ENCODE measurements at places on chromosomes 4 and X.

GRCh38 chr4:57053508-57053907 is 56.7 kb downstream of the IGFBP7 start:
- no peak for DNase-seq

DNA sequence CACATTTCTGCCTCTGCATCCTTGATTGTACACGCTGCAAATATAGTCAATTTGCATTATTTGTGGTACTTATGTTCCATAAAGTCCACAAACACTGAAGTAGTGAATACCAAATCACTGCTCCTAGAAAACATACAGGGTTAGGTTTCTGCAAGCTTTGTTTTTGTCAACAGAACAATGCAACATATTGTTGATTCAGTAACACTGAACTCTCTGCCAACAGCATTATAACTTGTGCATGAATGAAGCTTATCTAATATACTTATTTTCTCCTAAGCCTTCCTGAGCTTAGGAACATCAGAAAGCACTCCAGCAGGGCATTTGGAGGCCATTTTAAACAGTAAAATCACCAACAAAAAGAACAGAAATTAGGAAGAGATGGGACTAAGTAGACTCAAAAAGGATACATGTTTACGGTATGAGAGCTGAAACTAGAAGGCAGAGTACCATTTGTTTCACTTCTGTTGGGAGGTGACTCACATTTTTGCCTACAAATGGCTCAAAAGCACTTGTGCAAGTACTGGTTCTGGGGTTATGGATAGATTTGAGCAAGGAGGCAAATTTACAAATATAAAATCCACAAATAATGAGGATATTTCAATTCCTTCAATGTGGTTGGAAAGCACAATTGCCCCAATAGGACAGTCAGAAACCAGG is 14.1 kb downstream of the COX18 start:
- no peak for DNase-seq

DNA sequence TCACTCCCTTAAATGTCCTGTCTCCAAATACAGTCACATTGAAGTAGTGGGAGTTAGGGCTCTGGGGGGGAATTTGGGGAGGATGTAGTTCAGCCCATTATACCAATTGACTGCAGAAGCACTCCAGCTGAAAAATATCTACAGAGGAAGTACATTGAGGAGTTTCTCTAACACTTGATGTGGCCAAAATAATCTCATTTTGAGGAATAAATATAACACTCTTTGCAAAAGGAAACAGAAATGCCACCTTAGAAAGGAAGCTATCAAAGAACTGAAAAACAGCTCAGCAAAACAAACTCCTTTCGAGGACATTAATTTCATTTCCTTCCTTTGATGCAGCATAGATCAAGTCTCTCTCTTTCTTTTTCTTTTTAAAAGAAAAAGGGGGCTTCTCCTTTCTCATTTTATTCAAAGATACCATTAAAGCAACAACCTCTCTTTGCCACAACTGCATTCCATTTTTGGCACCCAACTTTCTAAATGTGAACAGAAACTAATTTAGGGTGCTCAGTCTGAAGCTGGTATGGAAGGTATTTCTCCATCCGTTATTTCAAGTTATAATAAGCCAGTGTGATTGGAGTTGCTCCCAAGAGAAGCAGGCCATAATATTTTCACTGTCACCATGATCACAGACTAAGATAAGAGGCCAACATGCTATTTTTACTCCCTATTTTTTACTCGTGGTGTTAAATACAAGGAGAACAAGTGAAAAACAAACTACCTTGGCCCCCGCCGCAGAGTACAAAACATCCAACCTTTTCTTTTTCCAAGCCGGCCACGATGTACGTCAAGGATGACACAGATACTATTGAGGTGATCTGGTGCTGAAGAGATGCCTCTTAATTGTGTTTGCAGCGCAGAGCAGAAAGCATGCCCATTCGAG is 230.4 kb upstream of the GATB start:
- DNase-seq: no peak

DNA sequence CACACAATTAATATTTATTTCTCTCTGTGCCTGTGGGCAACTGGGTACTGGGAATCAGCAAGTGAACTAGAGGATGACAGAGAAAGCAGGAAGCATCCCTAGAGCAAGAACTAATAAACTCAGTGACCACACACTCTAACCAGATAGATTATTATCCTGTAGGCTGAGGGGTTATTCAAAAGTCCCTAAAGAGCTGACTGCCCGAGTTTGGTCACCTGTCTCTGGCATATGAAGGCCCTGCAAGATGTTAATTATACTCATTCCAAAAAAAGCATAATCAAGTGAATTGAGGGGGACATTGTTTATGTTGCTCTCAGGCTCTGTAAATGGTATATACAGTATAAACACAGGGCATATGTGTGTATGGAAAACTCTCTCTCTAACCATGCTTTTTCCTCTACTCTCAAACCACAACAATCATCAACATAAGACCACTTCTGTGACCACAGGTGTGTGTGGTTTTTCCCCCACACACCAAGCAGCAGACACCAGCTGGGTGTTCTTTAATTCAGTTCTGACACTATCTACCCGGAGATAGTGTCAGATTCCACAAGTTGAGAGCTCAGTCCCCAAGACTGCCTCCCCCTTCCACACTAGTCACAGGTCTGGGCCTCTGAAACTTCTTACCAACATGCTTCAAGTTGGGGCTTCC is 6.2 kb upstream of the HPSE start:
- peak; percentile 64 for DNase-seq

GRCh38 chr4:22778547-22779163 is 85.9 kb downstream of the GBA3 start:
- no peak for DNase-seq

DNA sequence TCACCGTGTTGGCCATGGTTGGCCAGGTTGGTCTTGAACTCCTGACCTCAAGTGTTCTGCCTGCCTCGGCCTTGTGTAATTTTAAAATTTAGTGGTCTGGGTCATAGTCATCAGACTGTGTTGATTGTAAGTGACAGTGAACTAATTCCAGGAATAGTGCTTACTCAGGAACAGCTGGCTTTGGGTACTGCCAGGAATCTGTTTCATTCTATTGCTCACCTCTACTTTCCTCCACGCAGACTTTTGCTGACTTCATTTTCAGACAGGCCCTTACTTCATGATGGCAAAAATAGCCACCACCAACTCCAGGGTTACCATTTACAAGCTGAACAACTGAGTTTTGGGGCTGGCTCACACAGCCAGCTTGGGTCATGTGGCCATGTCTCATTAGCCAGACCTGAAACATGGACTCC is 54.6 kb downstream of the FNIP2 start:
- DNase-seq: no peak

DNA sequence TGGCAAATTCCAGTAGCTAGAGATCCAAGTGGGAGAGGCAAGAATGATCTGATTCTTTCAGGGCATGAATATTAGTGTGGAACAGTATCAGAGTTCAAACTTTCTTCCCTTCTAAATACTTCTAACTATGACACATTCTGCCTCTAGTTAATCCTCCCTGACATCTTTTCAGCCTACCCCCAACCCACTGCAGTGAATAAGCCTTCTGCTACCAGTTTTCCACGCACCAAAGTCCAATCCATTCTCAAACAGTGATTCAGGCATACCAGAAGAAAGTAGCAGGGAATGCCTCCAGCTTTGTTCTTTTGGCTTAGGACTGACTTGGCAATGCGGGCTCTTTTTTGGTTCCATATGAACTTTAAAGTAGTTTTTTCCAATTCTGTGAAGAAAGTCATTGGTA is 155.4 kb upstream of the FTHL17 start:
- DNase-seq: no peak

DNA sequence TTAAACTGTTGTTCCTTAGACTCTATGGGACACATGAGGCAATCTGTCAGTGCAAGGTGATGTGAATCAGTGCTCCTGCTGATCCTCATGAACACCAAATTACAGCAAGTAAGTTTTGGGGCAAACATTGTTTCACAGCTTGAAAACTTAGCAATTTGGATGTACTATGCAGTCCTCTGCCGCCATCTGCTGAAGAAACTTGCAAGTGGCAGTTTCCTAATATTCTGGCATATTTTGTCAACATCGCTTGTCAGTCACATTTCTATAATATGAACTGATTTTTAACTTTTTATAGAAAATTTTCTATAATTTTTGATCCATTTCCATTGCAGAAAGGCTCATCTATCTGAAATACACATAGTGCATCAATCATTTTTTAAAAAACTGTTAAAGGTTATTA is 56.3 kb downstream of the ZAR1 start:
- DNase-seq: no peak

DNA sequence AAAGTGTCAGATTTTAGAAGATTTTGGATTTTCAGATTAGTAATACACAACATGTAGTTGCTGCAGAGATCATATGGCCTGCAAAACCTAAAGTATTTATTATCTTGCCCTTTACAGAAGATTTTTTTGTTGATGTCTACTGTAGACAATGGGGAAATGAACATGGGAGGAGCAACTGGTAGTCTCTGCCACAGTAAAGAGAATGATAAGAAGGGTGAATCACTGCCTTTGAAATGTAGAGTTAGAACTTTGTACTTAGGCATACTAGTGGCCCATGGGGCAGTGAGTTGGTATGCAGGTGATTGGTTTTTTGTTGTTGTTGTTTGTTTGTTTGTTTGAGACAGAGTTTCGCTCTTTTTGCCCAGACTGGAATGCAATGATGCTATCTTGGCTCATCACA is 50.1 kb downstream of the GAB1 start:
- no peak for DNase-seq

DNA sequence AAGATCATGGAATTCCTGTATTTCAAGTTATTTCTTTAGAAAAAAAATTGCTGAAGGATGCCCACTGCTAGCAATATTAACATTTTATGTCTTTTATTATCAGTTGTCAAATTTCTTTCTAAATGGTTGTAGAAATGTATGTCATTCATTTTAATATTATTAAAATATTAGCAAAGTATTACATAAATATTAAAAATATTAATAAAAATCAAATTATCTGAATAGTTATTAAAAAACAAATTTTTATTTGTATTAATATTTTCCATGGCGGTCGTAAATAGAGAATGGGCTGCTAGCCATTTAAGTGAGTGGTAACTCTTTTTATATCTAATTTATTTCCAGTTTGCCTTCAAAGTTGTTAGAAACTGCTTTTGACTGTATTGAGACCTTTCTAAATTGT is 72.2 kb downstream of the ATP10D start:
- DNase-seq: no peak

- no peak for DNase-seq
Observed at GRCh38 chr4:13966231-13967195, 339.0 kb upstream of the BOD1L1 start.

GRCh38 chr4:61318431-61318830 is 118.3 kb downstream of the ADGRL3 start:
- no peak for DNase-seq

DNA sequence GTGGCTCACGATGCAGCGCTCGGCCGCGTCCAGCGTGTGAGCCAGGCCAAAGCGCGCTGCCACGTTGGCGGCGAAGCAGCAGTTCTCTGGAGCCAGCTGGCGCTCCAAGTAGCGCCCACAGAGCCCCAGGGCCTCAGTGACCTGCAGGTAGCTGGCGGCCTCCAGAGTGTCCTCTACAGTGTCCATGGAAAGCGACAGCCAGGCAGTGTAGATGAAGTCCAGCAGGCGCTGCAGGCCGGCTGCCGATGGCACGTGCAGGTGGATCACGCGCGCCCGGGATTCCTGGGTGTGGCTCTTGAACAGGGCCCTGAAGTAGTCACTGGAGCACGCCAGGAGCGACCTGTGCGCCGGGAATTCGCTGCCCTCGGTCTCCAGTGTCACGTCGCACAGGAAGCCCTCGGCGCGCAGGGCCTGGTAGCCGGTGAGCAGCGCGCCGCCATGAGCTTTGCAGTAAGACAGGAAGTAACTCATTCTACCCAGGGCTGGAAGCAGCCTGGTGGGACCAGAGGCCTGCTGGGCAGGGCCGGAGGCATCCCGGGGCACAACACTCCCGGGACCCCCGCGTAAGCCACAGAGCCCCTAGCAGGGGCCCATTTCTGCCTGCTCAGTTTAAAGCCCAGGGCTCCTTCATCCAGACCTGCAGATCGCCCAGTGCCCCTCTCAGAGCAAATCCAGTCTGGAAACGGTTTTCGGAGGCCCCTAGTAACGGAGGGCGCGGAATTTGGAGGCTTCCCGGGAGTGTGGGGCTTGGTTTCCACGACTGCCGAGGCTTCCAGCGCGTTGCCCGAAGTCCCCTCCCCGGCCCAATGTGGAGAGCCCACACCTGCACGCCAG is 595 bp downstream of the KLHL34 start:
- peak; percentile 58 for DNase-seq

DNA sequence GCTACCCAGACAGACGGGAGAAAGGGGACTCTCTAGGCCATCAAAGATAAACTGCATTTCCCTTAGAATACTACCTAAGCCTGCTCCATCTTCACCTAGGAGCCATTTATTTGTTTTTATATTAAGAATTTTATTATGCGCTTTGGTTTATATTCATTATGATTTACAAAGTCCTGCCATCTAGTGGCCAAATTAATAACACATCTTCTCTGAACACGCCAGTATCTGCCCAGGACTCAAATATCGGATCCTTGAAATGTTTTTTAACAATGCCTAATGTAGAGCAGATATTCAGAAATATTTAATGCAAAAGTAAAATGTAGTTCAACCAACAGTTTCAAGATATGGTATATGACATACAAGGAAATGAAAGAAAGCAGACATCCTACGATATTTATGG is 20.8 kb upstream of the PRPS2 start:
- no peak for DNase-seq

- no peak for DNase-seq
Observed at GRCh38 chrX:13473442-13474163, 95.8 kb upstream of the EGFL6 start.

GRCh38 chr4:155173371-155173770 is 35.1 kb upstream of the NPY2R start:
- DNase-seq: no peak

DNA sequence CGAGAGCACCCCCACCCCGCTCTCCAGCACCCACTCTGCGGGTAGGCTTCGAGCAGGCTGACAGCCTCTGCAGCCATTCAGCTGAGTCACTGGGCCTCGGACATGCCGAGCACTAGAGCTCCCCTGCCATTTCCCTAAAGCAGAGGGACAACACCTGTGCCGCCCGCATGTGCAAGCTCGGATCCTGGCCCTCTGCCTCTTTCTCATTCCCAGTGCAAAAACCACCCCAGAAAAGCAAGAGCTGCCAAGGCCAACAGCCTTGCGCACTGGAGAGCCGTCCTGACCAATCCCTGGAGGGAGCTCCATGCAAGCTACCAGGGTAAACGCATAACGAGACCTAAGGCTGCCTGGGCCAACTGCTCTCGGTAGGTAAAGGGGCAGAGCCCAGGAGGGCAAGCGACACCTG is 5.3 kb downstream of the HCFC1 start:
- DNase-seq: no peak

DNA sequence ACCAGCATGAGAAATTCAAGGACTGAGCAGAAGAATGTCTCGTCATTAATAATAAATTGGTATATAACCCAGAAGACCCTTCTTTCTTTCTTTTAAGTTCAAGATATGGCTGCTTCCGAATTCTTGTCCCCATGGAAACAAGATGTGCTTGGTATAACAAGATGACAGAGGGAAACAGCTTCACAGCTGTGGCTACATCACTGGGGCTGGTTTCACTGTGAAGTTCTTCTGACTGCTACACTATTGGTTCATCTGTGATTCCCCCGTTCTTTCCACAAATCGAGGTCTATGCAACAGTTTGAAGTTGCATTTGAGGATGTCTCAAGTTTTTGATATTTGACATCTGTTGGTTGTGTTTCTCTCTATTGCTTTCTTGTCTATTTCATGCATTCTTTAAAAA is 12.3 kb upstream of the DTHD1 start:
- DNase-seq: no peak

GRCh38 chrX:72347366-72347765 is 41.7 kb upstream of the CITED1 start:
- no peak for DNase-seq
